ENCODE measurements at places on chromosomes 1 and 21.

GRCh38 chr1:1223891-1224290, 7.9 kb downstream of the SDF4 start:
- no peak overlapping the region for H3K4me3 ChIP-seq
- H3K27me3 ChIP-seq = no peaks in the 10 kb centered on the region
- no peak for DNase-seq
- peaks cover 4% of the 10 kb centered on the region for H3K4me1 ChIP-seq

DNA sequence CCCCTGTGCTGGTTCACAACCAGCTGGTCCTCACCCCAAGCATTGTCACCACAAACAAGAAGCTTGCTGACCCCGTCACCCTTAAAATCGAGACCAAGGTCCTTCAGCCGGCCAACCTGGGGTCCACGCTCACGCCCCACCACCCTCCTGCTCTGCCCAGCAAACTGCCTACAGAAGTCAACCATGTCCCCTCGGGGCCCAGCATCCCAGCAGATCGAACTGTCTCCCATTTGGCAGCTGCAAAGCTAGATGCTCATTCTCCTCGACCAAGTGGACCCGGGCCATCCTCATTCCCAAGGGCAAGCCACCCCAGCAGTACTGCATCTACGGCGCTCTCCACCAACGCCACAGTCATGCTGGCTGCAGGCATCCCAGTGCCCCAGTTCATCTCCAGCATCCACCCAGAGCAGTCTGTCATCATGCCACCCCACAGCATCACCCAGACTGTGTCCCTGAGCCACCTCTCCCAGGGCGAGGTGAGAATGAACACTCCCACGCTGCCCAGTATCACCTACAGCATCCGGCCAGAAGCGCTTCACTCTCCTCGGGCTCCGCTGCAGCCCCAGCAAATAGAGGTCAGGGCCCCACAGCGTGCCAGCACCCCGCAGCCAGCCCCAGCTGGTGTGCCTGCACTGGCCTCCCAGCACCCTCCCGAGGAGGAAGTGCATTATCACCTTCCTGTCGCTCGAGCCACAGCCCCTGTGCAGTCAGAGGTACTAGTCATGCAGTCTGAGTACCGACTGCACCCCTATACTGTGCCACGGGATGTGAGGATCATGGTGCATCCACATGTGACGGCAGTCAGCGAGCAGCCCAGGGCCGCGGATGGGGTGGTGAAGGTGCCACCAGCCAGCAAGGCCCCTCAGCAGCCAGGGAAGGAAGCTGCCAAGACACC, 40.6 kb downstream of the ZBTB17 start:
- H3K36me3 ChIP-seq = peaks cover 81% of the 10 kb centered on the region
- no peaks in the 10 kb centered on the region for H3K27me3 ChIP-seq
- no peak overlapping the region for H3K4me3 ChIP-seq
- H3K27ac ChIP-seq = no peak overlapping the region

GRCh38 chr1:156155756-156156510, 2.5 kb downstream of the SEMA4A start:
- no peak for DNase-seq
- H3K4me1 ChIP-seq = peaks cover 63% of the 10 kb centered on the region
- no peaks in the 10 kb centered on the region for H3K36me3 ChIP-seq
- no peak overlapping the region for H3K27ac ChIP-seq
- no peak overlapping the region for H3K4me3 ChIP-seq

DNA sequence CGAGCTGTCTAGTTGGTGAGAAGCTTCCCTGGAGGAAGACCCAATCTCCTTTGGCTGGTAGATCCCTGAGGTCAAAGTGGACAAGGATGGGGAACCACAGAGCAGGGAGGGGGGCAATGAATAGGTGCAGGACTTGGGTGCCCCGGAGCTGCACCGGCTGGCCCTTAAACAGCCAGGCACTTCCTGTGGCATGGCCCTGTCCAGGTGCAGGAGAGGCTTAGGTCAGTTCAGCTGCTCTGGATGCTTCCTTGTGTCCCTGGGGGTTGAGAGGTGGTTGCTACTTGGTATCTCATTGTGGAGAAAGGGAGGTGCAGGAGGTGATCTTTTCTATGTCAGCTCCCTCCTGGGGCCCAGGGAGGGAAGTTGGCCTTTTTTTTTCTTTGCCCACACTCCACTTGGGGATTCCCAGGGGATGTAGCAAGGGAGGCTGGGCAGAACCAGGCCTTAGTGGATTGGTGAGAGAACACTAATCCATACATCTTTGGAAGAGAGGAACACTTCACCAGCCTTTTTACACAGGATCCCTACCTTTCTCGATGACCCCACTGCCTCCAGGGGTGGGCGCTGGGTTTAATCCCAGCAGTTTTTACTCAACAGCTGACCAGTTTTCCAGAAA, 1.2 kb upstream of the ST3GAL3 start:
- DNase-seq = no peak
- H3K27ac ChIP-seq = peak overlapping the region; percentile 59
- H3K4me1 ChIP-seq = peaks cover 37% of the 10 kb centered on the region
- H3K27me3 ChIP-seq = no peaks in the 10 kb centered on the region
- peak overlapping the region; percentile 81 for H3K4me3 ChIP-seq
- H3K36me3 ChIP-seq = peaks cover 40% of the 10 kb centered on the region

GRCh38 chr1:7553042-7553690, 217.9 kb upstream of the VAMP3 start:
- H3K4me3 ChIP-seq = no peak overlapping the region
- peaks cover 9% of the 10 kb centered on the region for H3K4me1 ChIP-seq
- no peak overlapping the region for H3K27ac ChIP-seq

All from activated naive CD4-positive, alpha-beta T cell treated with anti-CD3 and anti-CD28 coated beads, Interleukin-2, amount 10 ng/mL, durations not matched to agents 7 days and 5 days (primary cell).